ENCODE measurements at places on chromosomes 12 and 14.

DNA sequence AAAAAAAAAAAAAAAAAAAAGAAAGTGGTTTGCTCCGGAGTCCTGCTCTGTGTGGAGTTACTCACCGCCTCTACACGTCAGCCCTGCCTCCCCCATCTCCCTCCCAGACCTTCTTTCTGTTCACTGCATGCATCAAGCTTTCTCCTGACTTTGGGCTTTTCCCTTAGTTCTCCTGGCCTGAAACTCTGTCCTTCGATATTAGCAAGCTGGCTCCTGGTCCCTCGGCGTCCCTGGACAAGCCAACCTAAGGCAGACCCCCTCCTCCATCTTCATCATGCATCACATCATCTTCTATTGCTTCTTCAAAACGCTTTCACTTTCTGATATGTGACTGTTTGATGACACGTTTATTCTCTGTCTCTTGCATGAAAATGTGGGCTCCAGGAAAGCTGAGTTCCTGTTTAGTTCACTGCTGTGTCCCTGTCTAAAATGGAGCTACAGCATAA is 40.6 kb downstream of the SLC15A4 start:
- DNase-seq, result no peak

GRCh38 chr14:92734618-92735017 is 13.8 kb downstream of the LGMN start:
- DNase-seq, result no peak

- no peak for DNase-seq
These were observed 93.5 kb downstream of the GALNT8 start for GRCh38 chr12:4813741-4814140.

- no peak for DNase-seq
These were observed at the start of gene DNAJC22 for GRCh38 chr12:49346659-49347310. DNAJC22 (plus strand) TSS chr12:49346888; CDS start chr12:49348873, 1,985 bp downstream.

DNA sequence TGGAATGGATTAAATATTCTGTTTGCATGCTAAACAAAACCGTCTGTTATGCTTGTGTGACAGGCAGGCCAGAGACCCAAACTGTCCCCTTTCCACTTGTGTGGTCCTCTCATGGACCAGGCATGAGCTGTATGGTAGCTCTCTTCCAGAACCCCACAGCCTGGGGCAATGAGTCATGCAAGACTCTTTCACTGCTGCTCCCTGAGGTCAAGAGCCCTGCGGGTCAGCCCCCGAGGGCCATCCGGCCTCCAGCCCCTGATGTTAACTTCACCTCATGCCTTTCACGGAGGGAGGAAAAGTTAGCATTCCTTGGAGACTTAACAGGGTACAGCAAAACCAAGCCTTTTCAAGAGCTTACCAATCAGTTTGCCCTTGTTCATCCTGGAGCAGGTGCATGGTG is 239.1 kb upstream of the DIO3 start:
- DNase-seq, result no peak

- DNase-seq, result no peak
These were observed 93.3 kb upstream of the NAP1L1 start for GRCh38 chr12:76177821-76178220.

GRCh38 chr12:124359671-124360581 is 65.0 kb downstream of the RFLNA start:
- no peak for DNase-seq

- no peak for DNase-seq
These were observed at the start of gene OAS1 for GRCh38 chr12:112906712-112907414. OAS1 (plus strand) TSS chr12:112906962; CDS start chr12:112907040, 78 bp downstream.

GRCh38 chr12:106791531-106791930 is 17.0 kb downstream of the RIC8B start:
- DNase-seq, result no peak

DNA sequence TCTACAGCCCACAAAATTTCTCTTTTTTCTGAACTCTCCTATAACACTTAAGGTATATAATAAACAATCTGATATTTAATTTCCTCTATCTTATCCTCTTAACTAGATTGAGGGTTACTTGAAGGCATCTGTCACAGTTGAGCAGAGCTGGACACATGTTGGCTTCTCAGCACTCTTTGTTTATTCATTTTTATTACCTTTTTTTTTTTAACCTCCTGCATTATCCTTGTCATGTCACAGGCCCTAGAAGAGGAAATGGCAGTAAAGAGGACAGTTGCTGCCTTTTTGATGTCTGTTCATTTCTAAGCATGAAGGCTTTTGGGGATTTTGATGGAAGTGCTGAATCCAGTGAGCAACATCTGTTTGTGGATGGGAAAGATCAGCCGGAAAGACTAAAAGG is 32.5 kb upstream of the EVL start:
- DNase-seq, result no peak

DNA sequence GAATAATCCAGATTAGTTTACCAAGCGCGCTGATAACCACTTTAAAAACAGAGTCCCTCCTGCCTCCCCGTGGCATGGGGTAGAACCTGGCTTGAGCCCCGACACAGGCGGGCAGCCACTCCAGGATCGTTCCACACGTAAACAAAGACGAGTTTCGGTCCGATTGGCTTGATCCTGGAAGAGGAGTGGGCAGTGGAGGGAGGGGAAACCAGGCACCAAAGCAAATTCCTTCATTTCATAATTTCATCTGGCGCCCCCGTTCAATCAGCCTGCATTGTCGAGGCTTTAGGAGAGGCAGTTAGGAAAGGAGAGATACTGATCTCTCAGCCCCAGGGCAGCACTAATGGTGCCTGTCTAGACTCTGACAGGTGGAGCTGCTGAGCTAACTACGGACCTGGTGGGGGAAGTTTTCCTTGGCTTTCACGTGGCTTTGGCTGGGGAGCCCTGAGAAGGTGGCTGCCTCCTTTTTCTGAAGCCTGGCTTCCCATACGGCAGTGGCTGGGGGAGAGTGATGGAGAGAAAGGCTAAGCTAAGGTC is 751 bp upstream of the GPRC5A start:
- no peak for DNase-seq

DNA sequence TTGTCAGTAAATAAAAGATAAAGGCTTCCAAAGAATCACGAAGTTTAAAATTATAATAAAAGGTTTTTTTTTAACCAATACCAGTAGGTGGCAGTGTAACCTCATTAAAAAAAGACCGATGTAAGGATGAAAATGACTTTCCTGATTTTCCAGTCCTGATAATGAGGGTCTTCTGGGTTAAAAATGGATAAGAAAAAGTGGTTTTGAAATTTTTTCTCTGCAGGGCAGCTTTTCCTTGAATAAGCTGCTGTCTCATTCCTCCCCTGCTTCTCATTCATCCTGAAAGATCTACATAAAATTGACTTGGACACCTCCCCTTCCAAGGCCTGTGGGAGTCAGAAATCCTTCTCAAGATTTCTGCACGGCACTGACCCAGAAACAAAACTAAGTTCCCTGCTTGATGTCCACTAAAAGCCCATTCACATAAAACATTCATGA is 58.9 kb upstream of the FBXO33 start:
- no peak for DNase-seq

DNA sequence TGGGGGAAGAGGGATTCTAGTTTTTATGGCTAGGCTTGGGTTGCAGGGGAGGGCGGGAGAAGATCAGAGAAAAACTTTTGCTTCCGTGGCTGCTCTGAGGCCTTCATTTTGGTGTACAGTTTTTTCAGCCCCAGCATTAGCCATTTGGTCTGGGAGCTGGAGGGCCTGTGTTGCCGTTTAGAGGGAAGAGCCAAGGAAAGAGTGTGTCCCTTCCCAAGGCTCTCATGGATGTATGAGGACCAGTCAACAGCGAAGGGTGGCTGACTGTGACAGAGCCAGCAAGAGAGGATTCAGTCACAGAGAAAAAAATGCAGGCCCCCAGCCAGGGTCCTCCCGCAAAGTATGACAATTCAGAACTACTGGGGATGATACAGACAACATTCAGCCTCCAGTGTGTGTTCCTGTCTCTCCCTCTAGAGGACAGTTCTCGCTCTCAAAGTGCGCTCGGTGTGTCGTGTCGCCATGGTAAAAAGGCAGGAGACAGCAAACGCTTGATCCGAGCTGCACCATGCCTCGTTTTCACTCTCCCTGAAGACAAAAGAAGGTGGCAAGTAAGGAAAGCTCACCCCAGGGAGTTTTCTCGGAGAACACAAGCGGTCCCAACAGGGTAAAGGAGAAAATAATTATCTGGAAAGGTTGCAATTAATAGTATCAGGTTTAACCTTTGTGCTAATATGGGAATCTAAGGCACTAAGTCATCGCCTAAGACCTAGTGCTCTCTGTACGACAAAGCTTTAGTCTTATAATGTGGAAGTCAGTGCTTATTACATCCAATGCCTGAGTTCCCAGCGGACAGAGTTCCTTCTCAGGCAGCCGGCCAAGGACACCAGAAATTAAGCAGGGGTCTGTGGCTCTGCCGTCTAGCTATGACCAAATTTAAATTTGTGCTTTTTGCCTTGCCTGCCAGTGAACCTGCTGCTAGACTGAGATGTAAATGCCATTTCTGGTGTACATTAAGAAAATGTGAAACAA is 157.3 kb upstream of the PLXNC1 start:
- DNase-seq, result no peak

- DNase-seq, result no peak
These were observed 626.6 kb upstream of the TMEM132C start for GRCh38 chr12:127640181-127640886.

- DNase-seq, result no peak
These were observed 7.3 kb upstream of the FRMD6 start for GRCh38 chr14:51644217-51644933.

DNA sequence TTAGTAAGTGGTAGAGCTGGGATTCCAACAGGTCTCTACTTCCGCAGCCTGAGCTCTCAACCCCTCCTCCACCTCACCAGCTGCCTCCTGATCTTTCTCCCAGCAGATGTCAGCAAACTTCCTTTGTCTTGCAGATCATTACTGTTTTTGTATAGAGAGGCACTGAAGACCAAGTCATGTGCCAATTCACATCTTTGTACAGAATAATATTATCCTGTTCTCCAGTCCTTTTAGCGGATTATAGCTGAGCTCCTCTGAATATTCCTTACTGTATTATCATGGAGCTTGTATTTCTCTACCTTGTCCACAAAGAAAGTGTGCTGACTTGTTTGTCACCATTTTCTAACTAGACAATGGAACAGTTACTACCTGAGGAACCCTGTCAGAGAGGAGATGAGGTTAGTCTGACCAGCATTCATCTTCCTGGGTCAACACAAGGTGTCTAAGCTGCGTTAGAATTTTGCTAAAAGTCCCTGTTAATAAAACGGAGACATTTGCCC is 142.3 kb upstream of the ARHGAP5 start:
- no peak for DNase-seq
